ENCODE measurements at places on chromosomes 6 and 20. TPM values are rescaled to one million over a fixed set of nuclear protein-coding genes. Genes with fewer than 3 reads are reported as not detected.

BTBD3 gene
- 37.0 TPM for total RNA-seq

DNA sequence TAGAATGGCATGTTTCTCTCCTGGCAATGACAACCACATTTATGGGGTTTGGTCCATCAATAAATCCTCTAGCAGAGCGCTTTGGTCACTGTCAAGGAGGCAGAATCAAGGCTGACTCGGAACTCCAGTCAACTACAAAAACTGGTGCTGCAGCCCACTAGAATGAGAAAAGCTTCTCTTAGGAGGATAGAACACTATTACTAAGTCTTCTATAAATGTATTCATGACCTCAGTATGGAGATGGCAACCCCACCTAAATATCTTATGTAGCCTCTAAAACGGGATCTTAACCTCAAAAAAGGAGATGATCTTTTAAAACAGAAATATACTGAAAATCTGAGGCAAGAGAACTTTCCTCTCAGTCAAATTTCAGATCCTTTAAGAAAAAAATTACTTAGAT, 68.5 kb downstream of the RALGAPA2 start:
- DNase-seq: no peak

DNA sequence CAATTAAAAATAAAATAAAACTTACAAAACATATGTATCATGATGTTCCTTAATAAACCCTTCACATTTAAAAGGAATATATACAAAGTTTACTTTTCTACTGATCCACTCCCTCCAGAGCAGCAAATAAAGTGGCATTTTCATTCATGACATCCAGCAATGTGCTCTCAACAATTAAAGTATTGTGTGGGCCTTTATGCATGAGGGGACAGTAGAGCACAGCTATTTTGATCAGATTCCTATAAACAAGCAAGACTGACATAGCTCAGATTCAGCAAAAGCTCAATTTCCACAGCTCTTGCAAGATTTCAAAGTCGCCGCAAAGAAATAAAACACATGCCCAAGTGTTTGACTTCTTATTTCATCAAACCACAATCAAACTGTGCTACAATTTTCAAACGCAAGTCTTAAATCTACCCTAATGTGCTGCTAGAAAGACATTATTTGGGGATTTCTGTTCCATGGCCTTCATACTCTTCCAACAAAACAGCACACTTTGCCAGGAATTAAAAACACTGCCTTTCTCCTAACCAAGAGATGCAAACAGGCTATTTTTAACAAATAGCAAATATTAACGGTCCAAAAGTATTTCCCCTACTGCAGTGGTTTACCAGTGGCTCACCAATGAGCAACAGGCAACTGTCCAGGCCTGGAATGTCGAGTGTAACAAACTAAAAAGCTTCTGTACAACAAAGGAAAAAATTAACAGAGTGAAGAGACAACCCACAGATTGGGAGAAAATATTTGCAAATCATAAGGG, 52.3 kb downstream of the MBOAT1 start:
- no peak for DNase-seq

- DNase-seq: no peak
Measured at GRCh38 chr6:132598473-132598872, 8.9 kb upstream of the TAAR5 start.

JPH2 gene
- 4.6 TPM for total RNA-seq

CEP57L1 gene
- 8.6 TPM for total RNA-seq

FOXA2 gene
- 23.5 TPM for total RNA-seq

DNA sequence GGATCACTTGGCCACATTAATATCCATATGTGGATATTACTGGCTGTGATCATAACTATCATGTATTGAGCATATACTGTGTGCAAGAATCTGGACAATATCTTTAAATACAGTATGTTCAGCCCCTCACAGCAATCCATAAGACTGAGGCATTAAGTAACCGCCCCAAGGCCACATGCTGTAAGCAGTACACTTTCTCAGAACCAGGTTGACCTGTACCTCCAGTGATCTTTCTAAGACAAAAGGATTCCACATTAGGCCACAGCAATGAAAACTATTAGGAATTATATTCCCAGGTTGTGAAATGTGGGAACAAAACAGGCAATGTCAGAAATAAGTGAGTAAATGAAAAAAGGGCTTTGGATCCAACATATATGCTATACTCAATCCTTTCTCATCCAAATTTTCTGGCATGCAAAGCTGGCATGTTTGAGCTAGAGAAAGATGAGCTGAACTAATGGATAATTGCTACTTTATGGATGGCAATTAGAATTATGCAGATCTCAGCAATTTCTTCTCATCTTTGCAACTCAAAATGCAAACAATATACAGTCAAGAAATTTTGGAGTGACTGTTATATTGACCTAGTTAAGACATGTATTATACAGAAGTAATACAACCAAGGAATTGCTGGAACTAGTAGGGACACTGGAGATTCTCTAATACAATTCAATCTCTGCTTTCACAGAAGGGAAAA, 86.9 kb downstream of the KIF6 start:
- DNase-seq: no peak

- no peak for DNase-seq
Measured at GRCh38 chr20:63741676-63742380, 2.3 kb downstream of the SLC2A4RG start.

DNA sequence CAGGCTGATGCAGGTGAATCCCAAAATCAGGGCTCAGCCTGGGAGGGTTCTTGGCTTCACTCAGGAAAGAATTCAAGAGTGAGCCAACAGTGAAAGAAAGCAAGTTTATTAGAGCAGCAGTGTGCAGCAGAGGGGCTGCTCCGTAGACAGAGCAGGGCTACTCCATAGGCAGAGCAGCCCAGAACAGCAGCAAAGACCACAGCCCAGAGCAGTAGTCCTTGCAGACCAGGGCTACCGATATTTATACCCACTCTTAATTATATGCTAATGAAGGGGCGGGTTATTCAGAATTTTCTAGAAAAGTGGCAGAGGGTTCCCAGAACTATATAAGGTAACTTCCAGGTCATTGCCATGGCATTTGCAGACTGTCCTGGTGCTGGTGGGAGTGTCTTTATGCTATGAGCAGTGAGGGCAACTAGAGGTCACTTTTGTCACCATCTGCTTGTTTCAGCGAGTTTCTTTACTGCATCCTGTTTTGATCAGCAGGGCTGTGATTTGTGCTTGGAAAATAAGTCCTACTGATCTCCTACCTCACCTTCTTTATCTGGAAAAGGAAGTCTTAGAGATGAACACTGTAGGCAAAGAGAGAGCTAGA, 39.8 kb upstream of the PTPN1 start:
- no peak for DNase-seq

HCRTR2 gene
- not detected for total RNA-seq

NKX2-2 gene
- total RNA-seq: not detected

Measured in lower lobe of right lung (tissue), 2 donors.